Fibroblast of skin of back (primary cell): ENCODE measurements at places on chromosomes 12 and 14.
A peak's percentile ranks its signal among the peaks of the same experiment; 100 is the strongest.

GRCh38 chr12:99658671-99659349, 11.3 kb downstream of the GARIN6 start:
- DNase-seq, result no peak

DNA sequence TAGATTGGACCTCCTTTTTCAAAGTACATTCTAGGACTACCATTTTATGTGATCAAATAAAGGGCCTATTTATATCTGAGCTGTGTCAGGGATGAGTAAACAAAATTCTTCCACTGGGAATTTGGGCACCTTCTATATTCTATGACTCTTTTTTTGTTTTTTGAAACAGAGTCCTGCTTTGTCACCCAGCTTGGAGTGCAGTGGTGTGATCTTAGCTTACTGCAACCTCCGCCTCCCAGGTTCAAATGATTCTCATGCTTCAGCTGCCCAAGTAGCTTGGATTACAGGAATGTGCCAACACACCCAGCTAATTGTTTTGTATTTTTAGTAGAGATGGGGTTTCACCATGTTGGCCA, 64.8 kb downstream of the DRAM1 start:
- no peak for DNase-seq

DNA sequence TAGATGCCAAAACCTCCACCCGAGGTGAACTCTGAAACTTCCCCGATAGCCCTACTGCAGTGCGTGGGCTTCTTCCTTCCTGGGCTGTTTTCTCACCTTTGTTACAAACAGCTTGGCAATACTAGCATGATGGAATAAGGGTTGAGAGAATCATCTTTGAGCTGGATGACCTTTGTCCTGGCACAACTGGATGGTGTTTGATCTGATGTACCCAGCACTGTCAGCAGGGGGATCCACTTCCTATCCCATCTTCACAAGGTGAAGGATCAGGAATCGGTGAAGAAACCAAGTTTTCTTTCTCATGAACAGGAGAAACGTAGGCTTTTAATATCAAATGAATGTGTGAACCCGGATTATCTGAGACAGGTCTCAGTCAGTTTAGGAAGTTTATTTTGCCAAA, 19.5 kb upstream of the LRRC10 start:
- DNase-seq, result no peak

GRCh38 chr12:64583771-64584421, 26.4 kb upstream of the RASSF3 start:
- no peak for DNase-seq

DNA sequence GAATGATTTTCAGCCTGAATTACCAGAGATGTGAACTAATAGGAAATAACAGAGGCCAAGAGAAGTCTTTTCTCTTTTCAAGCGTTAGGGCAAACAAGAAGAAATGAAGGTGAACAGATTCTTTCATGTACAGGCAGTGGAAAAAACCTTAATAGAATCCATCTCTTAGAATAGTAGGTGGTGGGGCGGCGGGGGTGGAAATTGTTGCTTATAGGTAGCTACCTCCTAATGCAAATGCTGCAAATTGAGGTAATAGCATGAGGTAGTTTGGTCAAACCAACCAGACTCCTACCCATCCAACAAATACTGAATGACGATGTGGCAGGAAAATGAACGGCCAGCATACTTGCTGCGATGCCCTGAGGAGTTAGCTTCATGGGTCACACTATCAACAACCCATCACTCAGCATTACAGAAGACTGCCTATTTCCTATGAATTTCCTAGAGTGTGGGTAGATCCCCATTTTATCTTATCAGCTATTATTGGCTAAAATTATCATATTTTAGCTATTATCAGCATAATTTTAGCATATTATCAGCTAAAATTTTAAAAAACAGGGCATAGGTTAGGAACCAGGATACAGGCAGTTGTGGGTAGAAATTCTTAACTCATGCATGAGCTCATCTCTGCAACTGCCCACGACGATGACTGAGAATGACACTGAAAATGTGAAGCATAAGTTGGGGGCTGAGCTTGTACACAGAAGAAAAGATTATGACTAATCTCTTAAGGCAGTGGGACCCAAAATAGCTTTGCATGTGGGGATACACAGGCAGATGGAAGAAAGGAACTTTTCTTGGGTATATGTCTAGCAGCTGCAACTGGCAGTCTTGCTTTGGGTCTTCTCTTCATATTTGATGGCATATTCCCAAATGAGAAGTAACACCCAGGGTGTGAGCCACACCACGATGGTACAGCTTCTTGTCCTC, 68.7 kb downstream of the NIN start:
- DNase-seq, result peak; percentile 95

GRCh38 chr12:63103494-63104131, 47.4 kb downstream of the AVPR1A start:
- DNase-seq, result peak; percentile 30

DNA sequence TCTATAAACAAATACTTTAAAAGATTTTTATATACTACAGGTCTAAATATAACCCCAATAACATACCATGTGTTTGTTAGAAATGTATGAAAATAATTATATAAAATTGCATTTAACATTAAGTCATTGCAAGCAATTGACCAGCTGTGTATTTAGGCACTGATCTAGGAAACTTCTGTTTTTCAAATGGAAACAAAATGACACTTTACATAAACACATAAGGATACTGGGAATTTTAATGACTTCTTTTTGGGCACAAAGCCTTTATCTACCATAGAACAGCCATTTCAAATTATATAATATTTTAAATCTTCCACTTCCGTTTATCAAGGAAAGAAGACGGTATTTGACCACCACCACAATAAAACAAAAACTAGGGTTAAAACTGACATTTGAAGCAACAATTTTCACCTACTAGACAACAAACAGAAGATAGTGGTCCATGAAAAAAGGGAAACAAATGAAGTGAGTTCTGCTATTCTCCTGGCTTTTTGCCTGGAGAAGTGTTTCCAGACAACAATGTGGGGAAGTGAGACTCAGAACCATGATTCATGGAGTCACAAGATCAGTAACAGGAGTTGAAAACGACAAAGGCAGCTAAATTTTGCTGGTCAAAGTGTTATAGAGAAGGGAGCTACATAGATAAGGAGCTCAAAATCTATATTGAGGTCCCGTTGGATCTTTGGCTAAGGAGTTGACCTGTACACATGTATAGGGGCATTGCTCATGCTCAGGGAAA, 475.1 kb downstream of the TRHDE start:
- no peak for DNase-seq

- peak; percentile 61 for DNase-seq
These were observed 283.1 kb downstream of the MDGA2 start for GRCh38 chr14:47392326-47392725.

- peak; percentile 96 for DNase-seq
These were observed 8.5 kb upstream of the LTBP2 start for GRCh38 chr14:74620497-74620921.

DNA sequence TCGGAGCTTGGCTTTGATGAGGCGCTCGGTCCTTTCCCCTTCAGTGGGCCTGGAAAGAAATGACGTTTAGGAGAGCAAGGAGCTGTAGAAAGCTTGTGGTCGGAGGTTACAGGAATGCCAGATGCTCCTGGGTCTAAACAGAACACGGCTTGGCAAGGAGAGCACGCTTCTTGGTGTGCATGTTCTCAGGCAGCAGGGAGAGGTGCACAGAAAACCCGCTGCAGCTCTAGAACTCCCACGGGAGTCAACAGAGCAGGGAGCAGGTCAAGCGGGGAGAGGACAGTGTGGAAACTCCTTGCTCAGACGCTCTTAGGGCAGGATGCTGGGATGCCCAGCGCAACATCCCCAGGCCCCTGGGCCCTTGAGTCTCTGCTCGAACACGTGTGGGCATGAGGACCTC, 51.0 kb downstream of the SSH1 start:
- no peak for DNase-seq

DNA sequence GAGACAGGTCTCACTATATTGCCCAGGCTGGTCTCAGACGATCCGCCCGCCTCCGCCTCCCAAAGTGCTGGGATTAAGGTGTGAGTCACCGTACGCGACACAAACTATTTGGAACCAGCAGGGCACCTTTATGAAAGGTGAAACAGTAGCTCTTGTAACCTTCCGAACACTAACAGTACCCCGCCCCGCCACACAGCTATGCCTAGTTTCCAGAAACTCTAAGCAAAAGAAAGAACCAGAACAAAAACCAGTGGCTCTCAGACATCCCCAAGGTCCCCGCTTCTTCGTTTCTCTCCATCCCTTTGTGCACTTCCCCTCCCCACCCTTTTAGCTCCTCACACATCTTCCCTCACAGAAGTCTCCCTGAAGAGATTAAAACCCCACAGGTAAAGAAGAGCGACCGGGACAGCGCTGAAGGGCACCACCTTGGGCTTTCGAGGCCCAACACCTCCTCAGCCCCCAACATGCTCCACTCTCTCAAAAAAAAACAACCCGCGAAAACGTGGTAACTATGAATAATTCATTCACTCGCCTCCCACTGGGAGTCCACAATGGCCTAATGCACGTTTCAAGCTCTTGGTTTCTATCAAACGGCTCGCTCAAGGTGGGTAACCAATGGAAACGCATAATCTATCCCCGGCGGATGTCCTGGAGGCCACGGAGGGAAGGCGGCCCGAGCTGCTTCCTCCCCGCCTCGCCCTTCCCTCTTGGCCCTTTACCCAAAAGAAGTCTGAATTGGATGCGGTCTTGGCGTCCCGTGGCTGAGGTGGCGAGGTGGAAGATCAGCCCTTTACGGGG, 877 bp downstream of the BAG5 start:
- DNase-seq, result peak; percentile 45

- no peak for DNase-seq
These were observed 909 bp upstream of the ETFBKMT start for GRCh38 chr12:31658471-31659086.

DNA sequence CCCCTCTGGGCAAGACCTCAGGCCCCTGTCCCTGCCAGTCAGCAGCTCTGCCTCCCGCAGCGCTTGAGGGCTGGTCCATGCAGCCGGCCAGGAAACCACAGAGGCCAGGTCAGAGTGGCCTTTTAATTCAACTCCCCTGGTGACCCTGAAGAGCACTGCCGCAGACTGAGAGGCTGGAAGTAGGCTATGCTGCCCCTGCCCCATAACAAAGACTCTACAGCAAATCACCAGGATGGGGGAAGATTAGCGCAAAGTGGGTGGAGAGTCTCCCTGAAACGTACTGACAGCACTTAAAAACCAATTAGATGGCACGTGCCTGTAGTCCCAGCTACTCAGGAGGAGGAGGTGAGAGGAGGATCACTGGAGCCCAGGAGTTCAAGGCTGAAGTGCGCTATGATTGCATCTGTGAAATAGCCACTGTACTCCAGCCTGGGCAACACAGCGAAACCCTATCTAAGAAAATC, 70.5 kb downstream of the ITPK1 start:
- no peak for DNase-seq

DNA sequence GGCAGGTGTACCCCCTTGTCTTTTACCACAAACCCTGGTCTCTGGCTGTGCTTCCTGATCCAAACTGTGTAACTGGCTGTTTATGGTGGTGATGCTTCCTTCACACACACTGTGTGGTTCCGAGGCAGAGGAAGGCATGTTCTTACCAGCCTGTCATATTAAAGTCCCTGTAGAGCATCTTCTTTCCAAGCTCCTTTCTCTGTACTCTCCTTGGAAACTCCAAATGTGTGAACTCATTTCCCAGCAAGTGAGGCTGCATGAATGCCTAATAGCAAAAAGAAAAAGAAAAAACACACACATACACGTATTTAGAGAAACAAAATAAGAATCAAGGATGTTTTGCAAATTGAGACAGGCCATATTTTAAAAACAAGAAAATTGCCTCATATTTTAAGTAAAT, 214.9 kb downstream of the PPM1H start:
- no peak for DNase-seq

GRCh38 chr12:82619644-82620043, 67.1 kb upstream of the TMTC2 start:
- DNase-seq, result peak; percentile 6

DNA sequence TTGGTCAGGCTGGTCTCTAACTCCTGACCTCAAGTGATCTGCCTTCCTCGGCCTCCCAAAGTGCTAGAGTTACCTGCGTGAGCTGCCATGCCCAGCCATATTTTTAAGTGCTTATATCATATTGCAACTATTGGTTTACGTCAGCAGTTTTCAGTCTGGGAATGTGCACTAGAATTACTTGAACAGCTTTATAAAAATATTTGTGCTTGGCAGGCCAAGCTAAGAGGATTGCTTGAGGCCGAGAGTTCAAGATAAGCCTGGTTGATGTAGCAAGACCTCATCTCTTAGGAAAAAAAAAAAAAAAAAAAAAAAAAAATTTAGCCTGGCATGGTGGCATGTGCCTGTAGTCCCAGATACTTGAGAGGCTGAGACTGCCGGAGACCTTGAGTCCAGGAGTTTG, 17.1 kb downstream of the KIAA0586 start:
- no peak for DNase-seq

GRCh38 chr12:9992296-9992695, 6.6 kb downstream of the CLEC1B start:
- no peak for DNase-seq

DNA sequence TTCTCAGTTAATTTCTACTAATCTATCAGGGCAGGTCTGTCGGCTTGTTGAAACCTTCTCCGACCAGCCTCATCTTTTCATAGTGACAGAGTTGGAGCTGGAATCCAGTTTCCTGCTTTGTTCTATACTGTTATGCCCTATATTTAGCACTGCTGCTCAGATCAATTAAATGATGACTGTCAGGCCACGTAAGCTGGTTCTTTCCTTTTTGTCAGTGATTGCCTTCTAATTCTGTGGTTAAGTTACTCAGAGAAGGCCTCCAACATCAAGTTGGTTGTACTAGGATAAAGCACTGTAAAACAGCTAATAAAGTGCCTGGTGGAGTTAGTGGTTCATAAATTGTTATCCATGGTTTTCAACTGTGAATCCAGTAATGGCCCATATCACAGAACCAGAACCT, 22.6 kb downstream of the DERA start:
- DNase-seq, result peak; percentile 21

DNA sequence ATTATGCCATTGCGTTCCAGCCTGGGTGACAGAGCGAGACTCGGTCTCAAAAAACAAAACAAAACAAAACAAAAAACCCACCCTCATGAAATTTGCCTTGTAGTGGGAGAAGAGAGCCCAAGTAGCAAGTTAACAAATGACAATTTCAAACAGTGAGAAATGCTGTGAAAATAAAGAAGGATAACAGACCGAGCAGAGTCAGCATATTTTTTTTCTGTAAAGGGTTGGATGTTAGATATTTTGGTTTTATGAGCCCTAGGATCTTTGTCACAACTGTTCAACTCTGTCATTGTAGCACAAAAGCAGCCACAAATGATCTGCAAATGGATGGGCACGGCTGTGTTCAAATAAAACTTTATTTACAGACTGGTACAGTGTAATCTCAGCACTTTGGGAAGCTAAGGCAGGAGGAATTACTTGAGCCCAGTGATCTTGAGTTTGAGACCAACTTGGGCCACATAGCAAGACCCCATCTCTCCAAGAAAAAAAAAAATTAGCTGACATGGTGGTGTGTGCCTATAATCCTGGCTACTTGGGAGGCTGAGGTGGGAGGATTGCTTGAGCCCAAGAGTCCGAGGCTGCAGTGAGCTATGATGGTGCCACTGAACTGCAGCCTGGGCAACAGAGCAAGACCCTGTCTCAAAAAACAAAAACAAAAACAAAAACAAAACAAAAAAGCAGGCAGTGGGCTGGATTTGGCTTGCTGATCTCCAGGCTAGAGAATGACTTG, 117.1 kb downstream of the PTPN11 start:
- no peak for DNase-seq

GRCh38 chr12:52636189-52636588, 15.8 kb downstream of the KRT2 start:
- DNase-seq, result no peak
